DMS79 treated with DMSO at 0.1 percent for 48 hours (cell line): ENCODE measurements at places on chromosomes 4 and X.

DNA sequence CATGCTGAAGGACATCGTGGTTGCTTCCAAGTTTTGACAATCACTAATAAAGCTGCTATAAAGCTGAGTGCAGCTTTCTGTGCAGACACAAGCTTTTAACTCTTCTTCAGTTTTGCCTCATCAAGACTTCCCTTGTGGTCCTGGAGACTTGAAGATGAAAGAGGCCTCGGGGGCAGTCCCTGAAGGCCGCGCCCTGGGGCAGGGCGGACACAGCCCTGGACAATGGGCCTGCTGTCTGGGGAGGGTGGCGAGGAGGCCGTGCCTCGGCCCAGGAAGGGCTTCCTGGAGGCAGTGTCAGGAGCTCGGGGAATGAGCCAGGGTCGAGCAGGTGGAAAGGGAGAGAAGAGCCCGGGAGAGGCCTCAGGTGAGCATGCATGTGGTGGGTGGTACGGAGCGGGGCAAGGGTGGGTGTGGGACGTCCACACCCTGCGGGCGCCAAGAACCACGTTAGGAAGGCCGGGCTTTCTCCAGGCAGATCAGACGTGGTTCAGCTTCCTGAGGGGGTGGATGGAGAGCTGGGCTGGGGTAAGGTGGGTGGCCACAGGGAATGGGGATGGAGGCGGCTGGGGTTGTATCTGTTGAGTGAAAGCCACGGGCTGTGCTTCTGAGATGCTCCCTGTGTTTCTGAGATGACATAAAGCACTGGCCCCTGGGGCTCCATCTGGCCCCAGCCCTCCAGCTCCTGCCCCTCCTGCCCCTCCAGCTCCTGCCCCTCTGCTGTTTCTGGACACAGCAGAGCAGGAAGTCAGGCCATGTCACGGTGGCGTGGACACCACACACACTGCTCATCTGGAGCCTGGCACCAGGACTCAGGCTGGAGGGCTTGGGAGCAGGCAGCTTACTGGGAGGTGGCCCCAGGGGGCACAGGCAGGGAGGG is 21.5 kb downstream of the ADRA2C start:
- DNase-seq, result no peak

- no peak for DNase-seq
Observed at GRCh38 chr4:3769642-3770184, 3.5 kb downstream of the ADRA2C start.

DNA sequence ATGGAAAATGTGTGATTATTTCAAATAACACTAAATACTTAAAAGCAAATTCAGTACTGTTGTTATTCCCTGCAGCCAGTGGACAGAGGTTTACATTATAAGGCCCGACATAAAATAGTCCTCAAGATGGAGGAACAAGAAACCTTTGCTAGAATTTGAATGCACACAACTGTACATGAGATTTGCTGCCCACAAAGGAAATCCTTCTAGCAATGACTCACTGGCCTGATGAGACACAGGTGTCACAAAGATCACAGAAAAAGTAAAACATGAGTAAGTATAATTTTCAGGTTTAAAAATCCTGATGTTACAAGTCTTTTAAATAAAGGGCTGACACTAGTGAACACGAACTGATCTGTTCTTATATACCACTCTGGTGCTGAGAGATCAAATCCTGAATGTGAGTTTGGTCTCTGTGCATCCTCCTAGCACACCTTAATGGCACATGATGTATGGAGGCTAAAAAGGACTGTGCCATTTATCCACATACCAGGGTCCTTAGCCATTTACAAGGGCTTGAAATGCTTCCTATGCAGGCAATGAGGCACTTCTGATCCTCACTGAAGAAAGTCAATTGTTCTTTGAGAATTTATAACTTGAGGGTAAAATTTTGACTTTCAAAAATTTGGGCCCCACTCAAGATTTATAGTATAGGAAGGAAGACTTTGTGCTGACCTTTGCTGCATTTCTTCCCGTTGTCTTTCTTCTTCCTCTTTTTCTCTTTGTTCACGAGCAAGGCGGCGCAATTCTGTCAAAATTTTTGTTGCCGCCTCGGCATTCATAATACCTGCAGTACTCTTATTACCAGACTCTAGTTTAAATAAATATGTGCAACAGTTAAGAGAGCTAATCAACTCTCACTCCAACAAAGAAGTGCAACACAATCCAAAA is 23.0 kb downstream of the MAP7D3 start:
- DNase-seq, result no peak

DNA sequence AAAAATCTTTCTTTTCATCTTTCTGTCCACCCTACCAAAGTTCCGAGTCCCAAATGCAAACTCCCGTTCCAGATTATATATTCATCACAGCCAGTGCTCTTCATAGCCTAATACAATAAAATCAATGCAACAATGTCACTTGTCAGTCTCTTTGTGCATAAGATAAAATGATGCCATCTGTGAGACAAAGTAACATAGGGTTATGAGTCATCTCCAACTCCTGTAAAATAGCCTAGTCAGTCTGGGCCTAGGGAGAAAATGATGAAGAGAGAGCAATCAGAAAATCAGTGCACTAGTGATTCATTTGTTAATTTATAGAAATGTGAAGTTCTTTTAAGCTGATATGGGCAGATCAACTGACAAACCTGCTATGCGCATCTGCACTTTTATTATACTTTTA is 689.1 kb upstream of the DIAPH2 start:
- no peak for DNase-seq

DNA sequence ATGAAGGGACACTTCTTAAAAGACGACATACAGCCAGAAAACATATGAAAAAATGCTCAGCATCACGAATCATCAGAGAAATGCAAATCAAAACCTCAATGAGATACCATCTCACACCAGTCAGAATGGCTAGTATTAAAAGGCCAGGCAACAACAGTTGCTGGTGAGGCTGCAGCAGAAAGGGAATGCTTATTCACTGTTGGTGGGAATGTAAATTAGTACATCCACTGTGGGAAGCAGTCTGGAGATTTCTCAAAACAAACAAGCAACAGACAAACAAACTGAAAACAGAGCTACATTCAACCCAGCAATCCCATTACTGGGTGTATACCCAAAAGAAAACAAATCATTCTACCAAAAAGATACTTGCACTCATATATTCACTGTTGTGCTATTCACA is 197.9 kb downstream of the EVC2 start:
- no peak for DNase-seq

DNA sequence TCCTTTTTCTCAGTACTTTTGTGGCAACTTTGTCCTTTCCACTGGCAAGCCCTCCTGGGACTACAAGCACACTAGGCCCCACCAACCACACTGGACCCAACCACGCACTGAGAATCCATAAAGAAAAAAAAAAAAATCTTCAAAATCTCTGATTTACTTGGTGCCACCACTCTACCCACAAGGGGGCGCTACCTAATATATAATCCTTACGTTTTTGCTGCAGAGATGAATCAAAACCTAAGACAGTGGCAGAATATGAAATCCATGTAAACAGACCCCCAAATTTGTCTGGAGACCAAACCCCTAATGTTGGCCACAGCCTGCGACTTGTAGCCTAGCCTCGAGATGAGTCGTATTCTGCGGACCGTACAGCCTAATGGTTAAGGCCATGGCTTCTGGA is 63.5 kb upstream of the ARHGAP36 start:
- no peak for DNase-seq

DNA sequence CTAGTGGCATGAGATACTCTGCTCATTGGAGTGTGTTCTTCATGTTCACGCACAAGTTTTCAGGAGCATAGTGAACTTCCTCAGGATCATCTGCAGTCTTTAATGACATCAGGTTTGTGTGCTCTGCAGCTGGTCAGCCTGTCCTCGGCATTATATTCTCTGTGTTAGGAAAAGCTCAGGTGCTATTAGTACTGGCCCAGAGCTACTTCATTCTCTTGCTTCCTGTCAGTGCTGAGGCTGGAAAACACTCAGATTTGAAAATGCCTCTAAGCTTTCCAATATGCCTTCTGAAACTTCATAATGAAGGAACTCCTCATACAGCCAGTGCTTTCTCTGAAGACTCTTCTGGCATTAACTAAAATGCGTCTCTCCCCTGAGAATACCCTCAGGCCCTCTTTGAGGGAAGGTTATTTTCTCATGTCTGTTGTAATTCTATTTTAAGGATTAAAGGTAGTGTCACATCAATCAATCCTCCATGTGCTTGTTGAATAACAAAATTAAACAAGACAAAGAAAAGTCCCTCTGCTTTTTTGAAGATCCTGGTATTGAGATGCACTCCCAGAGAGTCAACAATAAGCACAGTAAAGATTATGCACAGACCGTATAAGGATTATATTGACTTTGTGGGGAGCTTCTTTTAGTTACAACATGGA is 666.4 kb downstream of the ADGRL3 start:
- no peak for DNase-seq

DNA sequence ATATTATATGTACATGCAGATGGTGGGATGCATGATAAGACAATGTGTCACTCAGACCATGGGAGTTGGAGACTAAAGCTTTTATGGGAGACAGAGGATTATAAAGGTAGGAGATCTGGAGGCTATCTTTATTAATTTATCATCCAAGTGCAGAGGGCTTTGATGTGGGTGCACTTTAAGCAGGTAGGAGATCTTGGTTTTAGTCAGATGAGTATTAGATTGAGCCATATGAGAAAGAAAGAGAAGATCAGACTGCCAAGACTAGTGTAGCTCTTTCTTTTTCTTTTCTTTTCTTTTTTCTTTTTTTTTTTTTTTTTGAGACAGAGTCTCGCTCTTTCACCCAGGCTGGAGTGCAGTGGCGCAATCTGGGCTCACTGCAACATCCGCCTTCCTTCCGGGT is 84.9 kb upstream of the CAMK2D start:
- no peak for DNase-seq

DNA sequence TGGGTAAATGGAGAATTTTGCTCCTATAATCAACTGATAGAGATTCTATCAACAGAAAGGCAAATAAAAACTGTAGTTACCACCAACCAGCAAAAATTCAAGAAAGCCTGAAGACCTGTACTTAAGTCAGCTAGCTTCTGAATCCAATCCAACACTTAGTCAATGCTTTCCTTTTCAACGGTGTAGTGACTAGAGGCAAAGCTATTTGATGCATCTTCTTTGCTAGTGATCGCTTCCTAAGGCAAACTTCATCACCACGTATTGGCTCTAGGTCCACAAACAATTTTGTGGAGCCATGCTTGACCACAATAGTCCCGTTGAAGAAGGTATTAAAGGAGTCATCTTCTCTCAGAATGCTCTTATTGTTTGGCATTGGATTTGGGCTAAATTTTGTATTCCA is 25.0 kb upstream of the UBA6 start:
- no peak for DNase-seq

GRCh38 chrX:30530606-30531005 is 47.0 kb downstream of the TASL start:
- no peak for DNase-seq

DNA sequence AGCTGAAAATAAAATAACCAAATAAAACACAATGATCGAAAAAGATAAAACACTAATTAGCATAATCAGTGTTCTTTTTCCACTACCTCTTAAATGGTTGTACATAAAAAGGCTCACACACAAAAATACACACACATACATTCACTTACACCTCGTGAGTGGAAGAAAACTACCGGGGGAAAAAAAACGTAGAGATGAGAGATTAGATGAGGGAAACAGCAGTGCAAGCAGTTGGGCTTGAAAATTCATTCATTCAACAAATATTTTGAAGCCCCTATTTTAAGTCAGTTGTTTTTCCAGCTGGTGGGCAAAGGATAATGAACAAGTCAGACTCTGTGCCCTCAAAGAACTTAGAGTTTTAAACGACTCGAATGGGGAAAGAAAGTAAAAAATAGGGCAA is 1.0 kb downstream of the TBCK start:
- DNase-seq, result no peak

GRCh38 chr4:84966382-84967242 is at the start of gene WDFY3:
WDFY3 (minus strand) TSS chr4:84966690; CDS start chr4:84860591, 106,099 bp downstream.
- DNase-seq, result peak; percentile 86

GRCh38 chr4:87327136-87327535 is 4.5 kb upstream of the HSD17B13 start:
- no peak for DNase-seq

- no peak for DNase-seq
Observed at GRCh38 chr4:3107271-3107670, 32.8 kb downstream of the HTT start.

GRCh38 chrX:1462596-1463251 is 10.0 kb upstream of the ASMTL start:
- no peak for DNase-seq

- DNase-seq, result no peak
Observed at GRCh38 chrX:40174001-40174853, 76.5 kb upstream of the BCOR start.

DNA sequence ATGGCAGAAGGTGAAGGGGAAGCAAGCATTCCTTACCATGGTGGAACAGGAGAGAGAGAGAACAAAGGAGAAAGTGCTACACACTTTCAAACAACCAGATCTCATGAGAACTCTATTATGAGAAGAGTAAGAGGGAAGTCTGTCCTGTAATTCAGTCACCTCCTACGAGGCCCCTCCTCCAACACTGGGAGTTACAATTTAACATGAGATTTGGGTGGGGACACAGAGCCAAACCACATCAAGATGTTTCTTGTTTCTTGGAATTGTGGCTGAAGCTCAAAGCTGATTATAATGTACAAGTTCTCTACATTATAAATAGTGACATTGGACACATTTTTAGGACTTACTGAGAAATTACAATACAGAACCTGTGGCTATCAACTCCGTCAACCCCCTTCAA is 29.5 kb upstream of the TAPT1 start:
- DNase-seq, result no peak
